ENCODE measurements at places on chromosomes 2 and 18. TPM values are rescaled to one million over a fixed set of nuclear protein-coding genes. Genes with fewer than 3 reads are reported as not detected.

Gene EPC2
- 78.0 TPM for total RNA-seq

Gene SKOR2
- 1.2 TPM for total RNA-seq

Gene CAMKMT
- 17.1 TPM for total RNA-seq

Gene SLC14A1
- total RNA-seq, result 7.1 TPM

Gene RBM44
- total RNA-seq, result 2.6 TPM

Gene PRKAG3
- total RNA-seq, result 1.5 TPM

Gene CDKL4
- 4.1 TPM for total RNA-seq

Gene MGAT5
- 58.1 TPM for total RNA-seq

Gene HOXD13
- total RNA-seq, result not detected

Gene DNAJC10
- total RNA-seq, result 80.4 TPM

Gene CTDP1
- total RNA-seq, result 20.4 TPM

Gene PDE1A
- total RNA-seq, result 12.4 TPM

Gene RPRM
- total RNA-seq, result 10.5 TPM

Gene DCDC2C
- 1.6 TPM for total RNA-seq

Gene TPO
- 2.0 TPM for total RNA-seq

Gene STARD7
- 186 TPM for total RNA-seq

Gene STAT4
- total RNA-seq, result 5.8 TPM

Gene OR6B2
- not detected for total RNA-seq

Gene ATOH8
- total RNA-seq, result 17.6 TPM

Gene SP140
- 0.49 TPM for total RNA-seq

Gene NETO1
- total RNA-seq, result 49.0 TPM

Gene SLC30A3
- total RNA-seq, result 0.27 TPM

Gene AQP12B
- not detected for total RNA-seq

Gene AKAIN1
- total RNA-seq, result 1.3 TPM

Gene SLC9A4
- 0.55 TPM for total RNA-seq

Gene CRYGD
- total RNA-seq, result 823 TPM

Gene SPHKAP
- 8.7 TPM for total RNA-seq

Gene DUSP2
- 8.1 TPM for total RNA-seq

Gene PLGLB1
- 16.7 TPM for total RNA-seq

Gene DPP4
- total RNA-seq, result 12.3 TPM

Gene FHOD3
- 49.9 TPM for total RNA-seq

Gene SPC25
- total RNA-seq, result 13.1 TPM

Gene LYG2
- total RNA-seq, result not detected

Measured in camera-type eye (tissue), 1 donor.